ENCODE measurements at places on chromosomes 1 and 21.
A peak's percentile ranks its signal among the peaks of the same experiment; 100 is the strongest.

GRCh38 chr1:67201891-67202290, 35.6 kb downstream of the IL23R start:
- DNase-seq: no peak

DNA sequence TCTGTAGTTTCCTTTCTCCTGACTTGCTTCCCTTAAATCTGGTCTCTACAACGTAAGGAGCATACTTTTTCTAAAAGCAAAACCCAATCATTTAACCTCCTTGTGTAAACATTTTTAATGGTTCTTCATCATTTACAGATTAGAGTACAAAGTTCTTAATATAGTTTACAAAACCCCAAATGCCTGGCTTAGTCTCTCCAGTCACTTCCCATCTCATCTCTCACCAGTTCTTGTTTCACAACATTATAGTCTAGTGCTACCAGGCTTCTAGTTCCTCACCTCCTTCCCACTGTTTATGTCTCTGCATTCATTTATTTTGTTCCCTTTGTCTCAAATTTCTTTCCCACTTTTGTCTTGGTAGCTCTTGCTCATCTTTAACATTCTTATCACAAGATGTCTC, 168.4 kb downstream of the FASLG start:
- DNase-seq: no peak

DNA sequence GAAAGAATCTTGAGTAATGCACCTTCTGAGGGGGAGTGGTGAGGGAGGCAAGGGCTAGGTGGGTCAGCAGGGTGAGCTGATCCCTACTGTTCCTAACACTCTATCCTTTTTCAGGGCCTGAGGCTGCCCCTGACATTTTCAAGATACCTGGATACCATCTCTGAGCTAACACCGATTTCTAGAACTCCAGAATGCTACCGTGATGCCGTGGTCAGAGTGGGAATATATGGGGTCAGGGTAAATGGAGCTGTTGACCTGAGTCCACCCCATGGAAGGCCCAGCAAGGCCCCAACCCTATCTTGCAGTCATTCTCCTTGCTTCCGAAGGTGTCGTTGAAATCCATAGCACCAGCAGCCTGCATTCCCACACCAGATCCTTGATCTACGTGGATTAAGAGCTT, 18.0 kb upstream of the PTPRF start:
- no peak for DNase-seq

DNA sequence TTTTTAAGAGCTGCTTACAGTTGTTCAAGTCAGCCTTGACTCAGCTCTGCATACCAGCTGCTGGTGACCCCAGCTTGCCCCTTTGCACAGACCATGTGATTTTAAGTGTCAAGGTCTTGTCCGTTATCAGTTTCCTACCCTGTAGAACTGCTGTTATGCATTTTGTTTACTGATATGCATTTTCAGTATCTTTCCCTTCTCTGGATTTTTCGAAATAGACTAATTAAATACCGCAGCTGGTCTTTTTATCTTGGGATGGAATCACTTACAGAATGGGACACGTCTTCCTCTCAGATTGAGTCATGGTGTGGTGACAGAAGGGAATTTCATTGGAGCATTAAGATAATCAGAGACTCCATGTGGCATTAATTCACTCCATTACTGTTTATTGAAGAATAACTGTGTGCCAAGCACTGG, 145.6 kb downstream of the FMN2 start:
- no peak for DNase-seq

DNA sequence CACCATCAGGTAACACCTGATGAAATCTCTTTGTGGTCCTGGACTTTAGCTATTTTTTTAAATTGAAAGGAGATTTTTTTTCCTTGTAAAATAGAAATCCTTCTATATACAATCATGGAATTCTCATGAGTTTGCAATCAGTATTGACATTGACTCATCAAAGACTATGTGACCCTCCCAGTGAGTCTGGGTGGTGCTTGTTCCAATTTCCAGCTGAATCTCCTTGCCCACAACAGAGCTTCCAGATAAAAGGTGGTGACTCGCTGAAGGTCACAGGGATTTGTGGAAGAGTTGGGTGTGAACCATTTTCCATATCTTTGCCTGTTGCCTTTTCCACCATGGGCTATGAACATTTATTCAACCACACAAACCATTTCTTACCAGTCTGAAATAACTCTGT, 486.6 kb downstream of the AJAP1 start:
- no peak for DNase-seq

GRCh38 chr1:39177706-39178105, 26.8 kb upstream of the MACF1 start:
- DNase-seq: no peak

DNA sequence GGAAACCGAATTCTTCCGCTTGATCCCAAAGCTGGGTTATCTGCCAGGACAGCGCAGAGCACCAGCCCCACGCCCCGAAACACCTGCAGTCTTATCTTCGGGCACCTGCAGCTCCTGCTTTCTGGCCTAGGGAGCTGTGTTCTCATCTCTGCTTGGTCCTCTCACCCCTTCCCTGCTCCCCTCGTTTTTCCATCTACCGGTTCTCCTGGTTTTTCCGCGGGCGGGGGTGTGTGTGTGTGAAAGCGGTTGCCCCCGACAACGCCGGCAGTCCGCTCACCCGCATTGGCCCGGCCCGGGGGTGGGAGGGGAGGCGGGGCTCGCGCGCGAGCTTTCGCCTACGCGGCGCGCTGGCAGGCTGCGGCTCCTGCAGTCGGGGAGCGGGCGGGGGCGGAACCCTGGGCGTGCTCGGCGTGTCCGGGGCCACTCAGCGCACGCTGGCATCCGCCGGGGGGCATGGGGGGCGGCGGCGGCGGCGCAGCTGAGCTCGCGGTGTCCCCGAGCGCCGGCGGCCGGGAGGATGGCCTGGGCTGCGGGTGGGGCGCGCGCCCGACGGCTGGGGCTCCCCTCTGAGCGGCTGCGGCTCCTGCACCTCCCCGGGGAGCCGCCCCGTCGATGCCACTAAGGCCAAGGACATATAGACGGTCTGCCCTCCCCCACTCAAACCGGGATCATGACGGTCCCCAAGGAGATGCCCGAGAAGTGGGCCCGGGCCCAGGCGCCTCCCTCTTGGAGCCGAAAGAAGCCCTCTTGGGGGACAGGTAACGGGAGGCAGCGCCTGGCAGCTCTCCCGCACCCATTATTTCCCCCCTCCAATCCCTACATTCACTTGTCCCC, 3.2 kb downstream of the ATP8B2 start:
- DNase-seq: peak; percentile 53

DNA sequence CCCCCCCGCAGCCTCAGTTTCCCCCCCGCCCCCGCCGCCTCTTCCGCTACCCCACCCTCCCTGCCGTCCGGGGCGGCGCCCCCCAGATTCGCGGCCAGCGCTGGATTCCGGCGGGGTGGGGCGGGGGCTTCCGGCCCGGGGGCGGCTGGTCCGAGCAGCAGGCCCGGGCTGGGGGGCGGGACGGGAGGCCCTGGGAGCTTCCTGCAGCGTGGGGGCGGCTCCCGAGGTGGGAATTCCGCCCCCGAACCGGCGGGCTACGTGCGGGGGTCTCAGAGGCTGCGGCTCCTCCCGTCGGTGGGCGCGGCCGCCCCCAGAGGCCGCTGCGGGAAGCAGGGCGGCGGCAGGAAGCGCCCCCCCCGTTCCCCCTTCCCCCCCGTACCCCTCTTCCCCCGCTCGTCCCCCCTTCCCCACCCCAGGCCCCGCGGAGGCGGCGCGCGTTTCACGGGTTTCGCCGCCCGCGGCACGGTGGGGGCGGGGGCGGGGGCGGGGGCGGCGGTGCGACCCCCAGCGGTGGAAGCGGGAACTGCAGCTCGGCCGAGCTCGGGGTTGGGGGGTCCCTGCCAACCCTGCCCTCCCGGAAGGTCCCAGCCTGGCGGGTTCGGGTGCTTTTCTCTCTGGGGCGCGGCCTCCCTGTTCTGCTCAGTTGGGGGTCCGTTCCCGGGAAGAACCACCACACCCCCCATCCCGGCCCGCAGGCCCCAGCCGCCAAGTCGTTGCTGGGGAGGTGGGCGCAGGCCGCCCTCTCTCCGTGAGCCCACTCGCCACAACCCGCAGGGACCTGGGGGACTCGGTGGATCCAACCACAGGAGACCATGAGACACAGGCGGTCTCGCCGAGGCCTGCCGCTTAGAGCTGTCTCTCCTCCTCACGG, 76.3 kb downstream of the MORN1 start:
- DNase-seq: peak; percentile 90

Data from urothelium cell line (cell line).